Amniotic stem cell (primary cell): ENCODE measurements at places on chromosomes 4 and X.

DNA sequence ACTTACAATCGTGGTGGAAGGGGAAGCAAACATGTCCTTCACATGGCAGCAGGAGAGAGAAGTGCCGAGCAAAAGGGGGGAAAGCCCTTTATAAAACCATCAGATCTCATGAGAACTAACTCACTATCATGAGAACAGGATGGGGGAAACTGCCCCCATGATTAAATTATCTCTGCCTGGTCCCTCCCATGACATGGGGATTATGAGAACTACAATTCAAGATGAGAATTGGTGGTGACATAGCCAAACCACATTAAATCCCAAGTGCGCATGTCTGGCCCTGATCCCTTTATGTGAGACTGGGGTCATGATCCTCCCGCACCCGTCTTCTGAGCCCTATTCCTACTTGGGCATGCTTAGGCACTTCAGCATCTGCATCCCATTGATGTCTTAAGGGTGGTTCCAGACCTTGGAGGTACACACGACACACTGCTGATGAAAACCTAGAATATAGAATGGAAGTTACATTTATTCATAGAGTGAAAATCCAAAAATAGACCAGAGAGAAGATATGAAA is 116.0 kb downstream of the PTTG2 start:
- no peak for DNase-seq

DNA sequence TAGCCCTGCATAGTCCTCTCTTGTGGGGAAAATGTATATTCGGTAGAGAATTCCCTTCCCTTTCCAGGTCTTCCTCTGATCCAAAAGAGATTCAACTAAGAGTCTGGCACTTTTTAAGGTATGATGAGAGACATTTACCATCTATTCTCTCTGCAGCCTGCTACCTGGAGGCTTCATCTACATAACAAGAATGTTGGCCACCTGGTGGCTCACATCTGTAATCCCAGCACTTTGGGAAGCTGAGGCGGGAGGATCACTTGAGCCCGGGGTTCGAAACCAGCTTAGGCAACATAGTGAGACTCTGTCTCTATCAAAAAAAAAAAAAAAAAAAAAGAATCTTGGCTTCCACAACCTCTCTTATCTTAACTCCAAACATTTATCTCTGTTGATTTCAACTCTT is 40.4 kb upstream of the NOCT start:
- DNase-seq: no peak

GRCh38 chrX:73214426-73215094 is at the start of gene NAP1L2:
Gene NAP1L2 (minus strand): TSS chrX:73214851. CDS start chrX:73214492, 359 bp downstream.
- DNase-seq: no peak

- DNase-seq: no peak
These were observed 23.3 kb downstream of the TLR8 start for GRCh38 chrX:12929701-12930100.

DNA sequence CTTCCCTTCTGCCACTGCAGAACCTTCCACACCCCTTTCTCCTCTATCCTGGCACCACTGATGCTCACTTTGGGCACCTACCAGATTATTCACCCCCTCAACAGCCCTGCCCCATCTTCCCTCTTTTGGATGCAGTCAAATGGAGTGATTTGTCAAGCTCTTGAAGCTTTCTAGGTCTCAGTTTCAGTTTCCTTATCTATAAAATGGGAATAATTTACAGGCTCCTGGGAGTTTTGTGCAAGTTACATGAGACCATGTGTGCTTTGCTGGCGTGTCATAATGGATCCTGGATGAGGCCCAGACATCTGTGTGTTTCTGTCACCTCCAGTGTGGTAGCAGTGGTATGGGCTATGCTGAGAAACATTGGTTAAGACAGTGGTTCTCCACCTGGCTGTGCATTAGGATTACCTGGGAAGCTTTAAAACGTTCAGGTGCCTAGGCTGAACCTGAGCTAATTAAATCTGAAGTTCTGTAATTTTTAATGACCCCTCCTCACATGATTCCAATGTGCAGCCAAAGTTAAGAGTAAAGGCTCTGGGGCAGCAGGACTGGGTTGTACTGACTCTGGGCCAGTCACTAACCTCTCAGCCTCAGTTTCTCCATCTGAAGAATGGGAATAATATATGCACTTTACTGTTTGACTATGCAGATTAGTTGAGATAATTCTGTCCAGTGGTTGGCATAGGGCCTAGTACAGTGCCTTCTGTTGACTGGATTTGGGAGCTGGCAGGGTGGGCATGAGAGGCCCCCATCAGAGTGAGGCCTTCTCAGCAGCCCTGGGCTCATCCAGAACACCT is 6.8 kb upstream of the MGST2 start:
- DNase-seq: no peak

- DNase-seq: no peak
These were observed 54.9 kb downstream of the STOX2 start for GRCh38 chr4:183960046-183960420.

DNA sequence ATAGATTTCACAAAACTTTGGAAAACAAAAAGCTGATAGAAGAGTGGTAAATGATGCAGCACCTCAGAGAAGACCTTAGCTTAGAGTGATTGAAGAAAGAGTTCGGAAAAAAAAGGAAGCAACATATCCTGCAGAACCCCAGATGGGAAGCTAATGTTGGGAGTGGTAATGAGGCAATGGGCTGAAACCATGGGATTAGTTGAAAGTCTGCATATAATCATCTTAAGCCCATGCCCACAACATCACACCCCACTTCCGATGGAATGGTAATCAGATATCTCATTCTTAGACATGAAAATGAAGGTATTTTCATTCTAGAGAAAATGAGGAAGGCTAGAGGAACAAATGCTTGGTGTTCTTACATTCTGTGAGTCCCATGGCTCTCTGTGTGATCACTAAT is 146.3 kb upstream of the ADAMTS3 start:
- DNase-seq: no peak

- DNase-seq: no peak
These were observed 154.6 kb downstream of the EVC2 start for GRCh38 chr4:5553801-5554200.

DNA sequence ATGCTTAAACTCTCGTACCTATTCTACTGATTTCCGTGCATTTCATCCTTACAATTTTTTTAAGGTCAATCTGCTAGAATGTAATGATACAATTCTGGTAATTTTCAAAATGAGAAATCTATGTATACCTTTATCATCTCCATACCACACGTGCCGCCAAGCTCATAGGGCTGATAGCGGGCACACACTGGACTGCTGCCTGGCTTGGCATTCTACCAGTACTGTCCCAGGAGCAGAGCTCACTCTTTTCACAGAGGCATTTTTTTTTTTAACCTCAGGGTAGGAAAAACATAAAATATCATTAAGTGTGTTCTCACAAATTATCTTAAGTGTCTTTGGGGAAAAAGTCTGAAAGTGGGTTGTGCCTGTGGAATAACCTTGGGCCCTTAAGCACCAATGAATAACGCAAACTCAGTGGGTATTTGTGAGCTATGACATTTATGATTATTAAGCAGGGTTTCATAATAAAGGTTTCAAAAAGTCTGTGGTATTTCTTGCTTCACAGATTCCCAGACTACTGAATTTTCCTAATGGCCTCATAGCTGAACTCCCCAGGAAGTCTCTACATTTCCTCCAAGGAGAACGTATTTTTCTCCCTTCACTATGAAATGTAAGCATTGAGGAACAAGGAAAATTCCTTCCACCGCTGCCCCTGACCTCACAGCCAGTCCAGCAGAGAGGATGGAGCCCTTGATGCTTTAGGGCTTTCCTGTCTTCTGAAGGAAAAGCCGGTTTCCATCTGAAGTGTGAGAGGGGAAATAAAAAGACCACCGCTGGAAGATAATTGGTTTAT is 125.2 kb downstream of the ELOVL6 start:
- DNase-seq: no peak

GRCh38 chrX:29083823-29084222 is 496.6 kb downstream of the IL1RAPL1 start:
- DNase-seq: no peak

DNA sequence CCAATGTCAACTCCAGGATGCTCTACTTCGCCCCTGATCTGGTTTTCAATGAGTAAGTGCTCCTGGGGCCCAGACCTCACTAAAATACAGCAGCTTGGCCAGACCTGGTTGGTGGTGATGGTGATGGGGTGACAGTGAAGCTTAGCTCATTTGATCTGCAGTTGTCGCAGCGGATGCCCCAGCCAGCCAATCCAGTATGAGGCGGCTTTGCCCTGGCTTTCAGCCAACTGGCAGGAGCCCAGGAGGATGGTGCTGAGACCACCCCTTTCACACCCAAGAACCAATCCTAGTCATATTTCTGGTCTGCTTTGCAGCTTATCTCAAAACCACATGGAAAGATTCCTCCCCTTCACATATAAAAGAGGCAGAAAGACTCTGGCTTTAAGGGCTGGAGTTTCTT is 173.8 kb downstream of the AR start:
- no peak for DNase-seq

- no peak for DNase-seq
These were observed 1141.8 kb upstream of the PCDH7 start for GRCh38 chr4:29578329-29578728.

DNA sequence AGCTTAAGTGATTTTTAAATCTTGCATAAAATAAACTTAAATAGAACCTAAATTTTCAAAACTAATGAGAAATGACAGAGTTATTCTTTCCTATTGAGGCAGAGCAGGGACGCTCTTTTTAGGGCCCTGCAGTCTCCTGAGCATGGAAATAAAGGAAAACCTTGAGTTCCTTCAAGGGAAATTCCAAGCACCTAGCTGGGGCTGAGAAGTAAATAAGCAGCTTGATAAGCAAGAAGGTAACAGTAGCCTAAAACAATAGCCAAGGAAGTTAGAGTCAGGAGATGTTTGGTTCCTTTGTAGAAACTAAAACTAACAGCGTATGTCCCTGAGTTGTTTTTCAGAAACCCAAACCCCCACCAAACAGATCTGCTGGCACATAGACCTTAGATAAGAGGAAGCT is 174.6 kb downstream of the COL25A1 start:
- no peak for DNase-seq
